ENCODE measurements at places on chromosomes 16 and 17.

DNA sequence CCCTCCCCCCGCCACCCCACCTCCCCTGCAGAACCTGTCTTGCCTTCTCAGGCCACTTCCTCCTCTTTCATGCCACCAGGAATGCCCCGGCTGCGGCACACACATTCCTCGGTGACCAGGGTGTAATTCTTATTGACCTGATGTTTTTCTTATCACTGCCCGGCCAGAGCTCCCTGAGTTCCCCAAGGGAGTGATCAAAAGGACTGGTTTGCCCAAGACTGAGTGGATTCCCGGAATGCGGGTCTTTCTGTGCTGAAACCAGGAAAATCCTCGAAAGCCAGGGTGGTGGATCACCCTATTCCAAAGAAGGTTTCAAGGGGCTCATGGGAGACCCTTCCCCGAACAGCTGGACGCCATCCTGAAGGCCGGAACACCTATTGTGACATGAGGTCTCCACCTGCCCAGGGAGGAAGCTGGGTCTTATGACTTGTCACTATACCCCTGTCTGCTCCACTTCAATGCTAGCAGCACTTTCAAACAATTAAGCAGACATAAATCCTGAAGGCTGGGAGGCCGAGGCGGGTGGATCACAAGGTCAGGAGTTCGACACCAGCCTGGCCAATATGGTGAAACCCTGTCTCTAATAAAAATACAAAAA lies 53.0 kb upstream of the RPL38 start:
- peak; percentile 20 for DNase-seq

DNA sequence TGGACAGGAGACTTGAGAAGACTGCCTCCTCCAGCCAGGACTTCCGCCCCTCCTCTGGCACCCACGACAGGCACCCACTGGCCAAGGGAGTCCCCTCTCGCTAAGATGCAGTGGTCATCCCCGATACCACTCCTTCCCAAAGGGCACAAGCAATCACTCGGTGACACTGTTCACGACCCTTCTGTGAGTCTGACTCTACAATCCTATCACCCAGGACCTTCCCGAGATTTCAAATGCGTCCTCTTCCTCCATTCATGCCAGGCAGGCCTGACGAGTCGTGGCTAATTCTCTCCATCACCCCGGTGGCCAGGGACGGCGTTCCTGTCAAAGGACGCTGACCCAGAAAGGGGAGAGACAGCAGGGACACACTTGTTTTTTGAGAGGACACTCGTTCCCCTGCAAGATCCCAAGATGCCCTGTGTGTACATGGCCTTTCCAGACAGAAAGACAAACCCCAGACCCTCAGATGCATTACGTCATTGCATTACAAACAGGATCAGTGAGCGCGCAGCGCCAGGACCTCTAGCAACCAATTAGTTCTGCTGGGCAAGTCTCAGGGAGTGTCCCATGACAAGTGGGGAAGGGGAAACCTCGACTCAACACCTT lies 12.2 kb downstream of the FBXO31 start:
- DNase-seq: no peak

GRCh38 chr16:58127033-58127556 lies 2.1 kb downstream of the CFAP20 start:
- DNase-seq: no peak

- DNase-seq: no peak
Observed at GRCh38 chr17:59761385-59762048, 54.1 kb downstream of the VMP1 start.

- no peak for DNase-seq
Observed at GRCh38 chr17:41010441-41010840, 1.5 kb upstream of the KRTAP3-1 start.

DNA sequence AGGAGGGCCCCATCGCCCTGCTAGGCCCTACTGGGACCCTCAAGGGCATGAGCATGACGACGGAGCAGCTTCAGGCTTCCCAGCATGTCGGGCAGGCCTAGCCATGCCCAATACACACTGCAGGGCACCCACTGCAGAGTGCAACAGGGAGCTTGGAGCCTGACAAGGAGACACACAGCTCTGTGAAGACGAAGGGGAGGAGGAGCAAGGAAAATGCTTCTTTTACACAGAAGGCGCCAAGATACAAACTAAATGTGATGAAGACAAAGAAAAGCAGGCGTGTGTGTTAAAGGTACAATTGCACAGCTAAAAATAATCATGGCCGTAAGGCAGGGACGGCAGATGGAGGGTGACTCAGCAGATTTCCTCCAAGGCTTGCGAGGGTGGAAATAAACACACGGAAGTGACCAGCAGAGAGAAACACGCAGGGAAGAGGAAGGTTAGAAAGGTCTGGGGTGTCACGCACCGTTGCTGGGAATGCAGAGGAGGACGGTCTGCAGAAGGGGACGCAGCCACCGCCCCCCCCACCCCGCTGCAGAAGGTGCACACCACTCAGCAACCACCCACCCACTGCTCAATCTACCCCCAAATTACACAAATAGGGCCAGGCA lies 108.5 kb downstream of the ZNF778 start:
- DNase-seq: no peak

- DNase-seq: no peak
Observed at GRCh38 chr17:48102798-48103715, 1.8 kb upstream of the CBX1 start.

- DNase-seq: no peak
Observed at GRCh38 chr16:26344240-26344776, 652.5 kb downstream of the HS3ST4 start.

DNA sequence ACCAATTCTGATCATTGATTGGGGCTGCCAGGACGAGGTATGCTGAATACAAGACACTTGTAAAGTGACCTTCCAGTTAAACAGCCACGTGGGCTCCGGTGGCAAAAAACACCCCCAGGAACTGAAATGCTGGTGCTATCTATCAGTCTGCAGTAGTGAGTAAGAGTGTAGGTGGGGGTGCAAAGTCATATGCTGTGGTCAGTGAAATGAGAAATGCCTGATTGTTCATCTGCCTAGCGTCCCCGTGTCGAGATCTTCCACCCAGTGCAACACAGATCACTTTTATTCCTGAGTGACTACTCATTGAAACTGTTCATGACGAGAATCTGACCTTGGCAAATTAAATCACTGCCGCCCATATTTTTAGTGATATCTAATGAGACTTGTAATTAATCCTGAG lies 806.5 kb upstream of the GOT2 start:
- no peak for DNase-seq

- no peak for DNase-seq
Observed at GRCh38 chr16:75745242-75745641, 19.0 kb upstream of the CPHXL start.

GRCh38 chr17:72184805-72185204 lies 64.0 kb downstream of the SOX9 start:
- no peak for DNase-seq

- DNase-seq: no peak
Observed at GRCh38 chr16:89669755-89670154, 12.1 kb downstream of the SPATA33 start.

- no peak for DNase-seq
Observed at GRCh38 chr17:63665527-63666214, 34.3 kb downstream of the LIMD2 start.

GRCh38 chr16:69707920-69708683 lies 18.3 kb downstream of the NQO1 start:
- DNase-seq: peak; percentile 42

DNA sequence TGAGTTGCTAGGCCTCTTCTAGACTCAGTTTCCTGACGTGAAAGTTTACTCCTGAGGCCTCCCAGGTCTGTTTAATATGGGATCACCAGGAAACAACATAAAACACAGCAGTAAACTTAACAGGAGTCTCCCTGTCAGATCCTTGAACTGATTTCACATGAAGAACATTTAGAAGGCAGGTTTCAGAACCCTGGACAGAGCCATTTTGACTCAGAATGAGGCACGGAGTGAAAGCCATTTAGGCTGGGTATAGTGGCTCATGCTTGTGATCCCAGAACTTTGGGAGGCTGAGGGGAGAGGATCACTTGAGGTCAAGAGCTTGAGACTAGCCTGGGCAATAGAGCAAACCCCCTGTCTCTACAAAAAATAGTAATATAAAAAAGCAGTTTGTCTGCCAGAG lies 289.1 kb downstream of the CA10 start:
- DNase-seq: no peak

DNA sequence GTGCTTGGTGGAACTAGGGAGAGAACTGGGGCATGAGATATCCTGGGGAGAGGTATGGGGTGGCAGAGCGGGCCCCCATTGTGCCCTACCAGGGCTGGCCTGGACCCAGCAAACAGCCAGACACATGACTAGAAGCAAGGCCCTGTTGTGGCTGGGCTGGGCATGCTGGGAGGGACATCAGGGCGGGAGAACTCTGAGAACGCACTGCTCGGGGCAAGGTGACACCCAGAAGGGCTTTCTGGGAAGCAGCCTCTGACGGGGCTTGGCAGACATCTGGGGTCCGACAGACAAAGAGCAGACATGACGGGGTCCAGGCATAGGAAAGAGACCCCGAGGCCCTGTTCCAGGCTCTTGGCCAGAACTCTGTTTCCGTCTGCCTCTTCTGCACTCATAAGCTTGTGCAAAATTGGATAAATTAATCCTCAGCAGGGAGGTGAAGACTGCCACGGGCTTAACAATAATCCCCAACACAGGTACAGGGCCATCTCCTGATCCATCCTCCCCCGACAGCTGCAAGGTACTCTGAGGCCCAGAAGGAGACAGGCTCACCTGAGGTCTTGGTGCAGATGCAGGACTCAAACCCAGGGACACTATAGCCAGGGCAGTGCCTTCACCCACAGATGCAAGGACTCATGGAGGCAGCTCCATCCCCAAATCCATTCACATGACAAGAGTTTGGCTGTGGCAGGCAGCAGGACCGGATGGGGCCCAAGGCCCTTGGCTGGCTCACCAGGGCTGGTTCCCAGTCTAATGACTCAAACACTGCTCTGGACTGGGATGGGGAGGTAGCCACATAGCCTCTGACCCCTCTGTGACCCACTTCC lies 5.4 kb downstream of the SREBF1 start:
- DNase-seq: no peak

- no peak for DNase-seq
Observed at GRCh38 chr16:56848029-56848936, 16.7 kb upstream of the SLC12A3 start.

DNA sequence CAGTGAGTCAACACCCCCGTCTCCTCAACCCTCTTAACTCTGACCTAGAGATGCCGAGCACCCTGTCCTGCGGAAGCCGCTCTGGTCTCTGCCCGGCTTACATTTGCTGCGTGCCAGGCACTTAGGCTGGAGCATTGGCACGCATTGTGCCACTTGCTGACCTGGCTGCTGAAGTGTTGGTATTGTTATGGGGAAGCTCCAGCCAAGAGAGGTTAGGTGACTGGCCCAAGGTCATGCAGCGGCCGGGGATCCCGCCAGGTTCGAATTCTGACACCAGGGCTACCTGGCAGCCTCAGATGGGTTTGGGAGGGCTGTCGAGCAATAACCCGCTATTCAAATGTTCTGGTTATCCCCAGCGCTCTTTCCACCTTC lies 5.0 kb upstream of the HSD17B1 start:
- DNase-seq: no peak

DNA sequence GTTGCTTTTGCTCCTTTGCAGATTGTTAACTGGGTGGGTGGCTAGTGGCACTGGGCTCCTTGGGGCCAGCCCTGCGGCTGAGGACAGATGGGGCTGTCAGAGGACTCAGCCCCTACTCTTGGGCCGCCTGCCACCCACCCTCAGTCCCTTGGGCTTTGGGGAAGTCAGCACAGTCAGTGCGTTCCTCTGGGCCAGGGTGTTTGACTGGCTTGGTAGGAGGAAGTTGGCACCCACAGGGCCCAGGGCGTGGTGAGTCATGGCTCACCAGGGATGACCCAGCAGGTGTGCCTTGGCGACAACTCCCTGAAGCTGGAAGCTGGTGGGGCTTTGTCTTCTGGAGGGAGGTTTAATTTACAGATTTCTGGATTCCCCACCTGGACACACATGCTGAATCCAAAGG lies 32.4 kb downstream of the HAPSTR1 start:
- no peak for DNase-seq

GRCh38 chr16:54211203-54211602 lies 75.4 kb downstream of the IRX3 start:
- no peak for DNase-seq

DNA sequence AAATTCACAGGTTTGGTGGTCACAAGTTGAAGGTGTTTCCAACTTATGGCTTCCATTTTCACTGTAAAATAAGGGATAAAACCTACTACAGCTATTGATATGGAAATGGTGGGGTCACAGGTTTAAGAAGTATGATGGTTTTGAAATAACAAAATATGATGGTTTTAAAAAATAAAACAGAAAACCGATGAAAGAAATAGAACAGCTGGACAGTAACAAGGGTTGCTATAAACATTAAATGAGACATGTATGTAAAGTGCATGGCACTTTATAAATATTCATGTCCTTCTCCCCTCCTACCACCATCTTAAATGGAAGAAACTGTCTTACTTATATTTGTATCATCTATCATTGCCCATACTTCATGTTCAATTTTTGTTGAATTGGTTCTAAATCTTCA lies 31.3 kb downstream of the ASPA start:
- DNase-seq: no peak

Measured in activated CD8-positive, alpha-beta memory T cell treated with anti-CD3 and anti-CD28 coated beads, Interleukin-2, amount 50 U/mL, for 48 hours (primary cell).